ENCODE measurements at places on chromosomes 6 and 20.

DNA sequence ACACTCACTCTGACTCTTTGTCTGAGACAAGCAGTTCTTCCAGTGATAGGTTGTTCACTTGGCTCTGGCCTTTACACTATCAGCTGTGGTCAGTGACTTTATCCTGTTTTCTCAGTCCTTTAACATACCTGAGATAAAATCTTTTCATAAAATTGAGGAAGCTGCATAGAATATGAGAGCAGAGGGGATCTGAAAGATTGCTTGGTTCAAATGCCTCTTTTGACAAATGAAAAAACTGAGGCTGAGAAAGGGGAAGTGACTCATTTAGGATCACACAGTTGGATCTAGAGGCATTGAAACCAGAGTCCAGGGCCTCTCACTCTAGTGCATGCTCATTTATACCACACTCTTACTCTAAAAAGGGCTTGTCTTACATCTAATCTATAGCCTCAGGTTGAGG, 277.0 kb upstream of the TBX18 start:
- no peak for DNase-seq

DNA sequence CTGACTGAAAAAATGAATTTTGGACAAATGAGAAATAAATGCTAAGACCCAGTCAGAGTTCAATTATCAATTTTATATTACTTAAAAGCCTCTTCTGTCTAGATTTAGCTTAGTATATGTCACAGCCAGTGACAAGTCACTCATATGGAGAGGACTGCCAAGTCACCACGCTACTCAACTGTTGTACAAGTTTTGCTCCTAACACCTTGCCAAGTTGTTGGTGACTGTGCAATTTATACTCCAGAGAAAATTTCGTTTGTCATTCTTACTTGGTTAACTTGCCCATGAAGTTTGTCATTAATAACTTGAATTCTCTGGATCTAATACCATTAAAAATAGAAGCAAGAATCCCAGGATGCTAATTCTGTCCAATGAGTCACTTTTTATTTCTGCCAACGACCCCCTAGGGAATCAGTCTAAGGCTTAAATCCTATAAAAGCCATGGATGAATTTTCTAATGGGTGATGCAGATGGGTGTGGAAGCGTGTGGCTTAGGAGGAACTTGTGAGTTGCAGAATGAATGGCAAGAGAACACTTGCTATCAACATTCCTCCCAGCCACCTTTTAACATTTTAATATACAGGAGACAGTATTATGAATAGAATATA, 30.4 kb upstream of the FBXO30 start:
- DNase-seq: no peak

DNA sequence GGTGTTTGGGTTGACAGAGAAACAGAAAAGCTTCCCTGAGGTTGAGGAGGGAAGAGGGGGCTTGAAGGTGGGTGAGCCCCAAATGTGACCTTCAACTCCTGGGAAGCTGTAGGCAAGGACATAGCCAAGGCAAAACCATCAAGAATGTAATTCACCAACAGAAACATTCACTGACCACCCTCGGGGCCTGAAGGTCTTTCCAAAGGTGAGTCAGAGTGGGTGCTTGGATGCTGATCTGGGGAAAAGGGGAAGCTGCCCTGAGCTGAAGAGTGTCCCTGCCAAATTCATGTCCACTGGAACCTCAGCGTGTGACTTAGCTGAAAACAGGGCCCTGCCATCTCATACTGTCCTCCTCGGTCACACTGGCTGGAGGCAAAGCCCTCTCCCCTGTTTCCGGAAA, 234.2 kb upstream of the SULF2 start:
- DNase-seq: no peak

GRCh38 chr20:45368221-45368980, 5.4 kb downstream of the SYS1 start:
- DNase-seq: no peak

DNA sequence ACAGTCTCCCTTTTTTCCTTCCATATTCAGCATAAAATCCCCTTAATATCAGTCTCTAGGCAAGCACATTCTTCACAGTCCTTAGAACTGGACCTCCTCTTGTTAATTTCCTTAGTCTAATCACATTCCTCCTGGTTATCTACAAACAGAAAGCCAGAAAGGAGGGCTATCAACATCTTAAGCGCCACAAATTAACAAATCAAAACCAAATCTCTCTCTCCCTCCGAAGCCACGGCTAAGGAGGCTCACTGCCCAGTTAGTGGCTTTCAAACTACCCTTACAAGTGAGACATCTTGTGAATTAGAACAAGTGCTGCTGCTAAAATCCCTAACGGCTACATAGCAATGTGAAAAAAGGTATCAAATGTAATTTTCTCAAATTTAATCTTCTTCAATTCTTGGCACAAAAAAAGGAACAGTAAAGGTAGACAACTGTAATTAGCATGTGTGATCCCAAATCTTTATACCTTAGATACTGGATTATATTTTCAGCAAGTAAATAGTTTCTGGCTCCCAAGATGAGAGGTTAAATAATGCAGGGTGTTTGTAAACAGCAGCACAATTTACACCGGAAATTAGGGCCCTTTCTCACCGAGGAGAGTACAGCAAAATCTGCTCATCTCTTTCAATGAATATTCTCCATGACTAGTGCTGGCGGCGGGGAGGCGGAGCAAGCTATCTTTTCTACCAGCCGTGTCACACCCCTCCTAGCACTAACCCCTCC, 1.4 kb upstream of the TRIM39 start:
- DNase-seq: no peak
